ENCODE measurements at places on chromosomes 2 and 18. TPM values are rescaled to one million over a fixed set of nuclear protein-coding genes. Genes with fewer than 3 reads are reported as not detected.

- DNase-seq = no peak
Observed at GRCh38 chr2:195658541-195658890, 1.5 kb downstream of the SLC39A10 start.

DNA sequence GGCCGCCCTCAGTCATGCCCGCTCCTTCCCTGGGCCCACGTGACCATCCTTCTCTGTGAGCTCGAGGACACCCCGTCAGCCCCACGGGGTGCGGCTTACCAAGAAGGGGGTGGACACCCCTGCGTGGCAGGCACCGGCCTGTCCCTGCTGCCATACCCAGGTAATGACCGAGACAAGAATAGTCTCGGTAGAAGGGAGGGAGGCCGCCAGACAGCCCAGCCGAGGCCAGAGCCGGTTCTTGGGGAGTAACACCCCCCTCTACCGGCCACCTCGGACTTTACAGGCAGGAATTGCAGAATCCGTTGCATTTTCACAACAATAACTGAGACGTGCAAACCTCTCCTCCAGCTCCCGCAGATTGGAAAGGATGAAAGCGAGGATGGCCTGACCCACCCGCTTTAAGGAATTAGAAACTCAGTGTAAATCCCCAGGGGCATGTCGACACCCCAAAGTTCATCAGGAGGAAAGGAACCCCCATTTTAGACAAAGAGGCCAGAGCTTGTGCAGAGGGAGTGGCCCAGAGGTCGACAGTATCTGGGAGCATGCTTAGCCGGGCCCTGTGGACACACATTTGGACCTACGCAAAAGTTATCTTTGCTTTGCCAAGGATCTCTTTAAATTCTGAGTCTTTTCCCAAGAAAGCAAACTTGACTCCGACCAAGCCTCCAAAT is 60.1 kb upstream of the GLI2 start:
- peak; percentile 8 for DNase-seq

DNA sequence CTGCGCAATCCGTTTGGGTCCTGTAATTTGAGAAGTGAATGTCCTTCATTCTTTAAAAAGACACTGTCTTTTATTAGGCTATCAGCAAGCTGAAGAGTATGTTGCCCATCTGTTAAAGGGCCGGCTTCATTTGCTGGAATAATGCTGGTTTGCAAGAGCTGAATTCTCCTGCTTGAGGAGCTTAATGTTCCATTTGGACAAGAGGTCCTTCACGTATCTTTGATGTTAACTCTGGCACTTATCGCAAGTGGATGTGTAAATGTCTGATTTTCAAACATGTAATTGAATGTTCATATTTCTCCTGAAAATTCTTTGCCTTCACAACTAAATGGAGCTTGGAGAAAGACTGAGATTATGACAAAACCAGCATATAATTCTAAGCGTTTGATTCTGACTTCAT is 280.8 kb upstream of the NRP2 start:
- DNase-seq = no peak

DNA sequence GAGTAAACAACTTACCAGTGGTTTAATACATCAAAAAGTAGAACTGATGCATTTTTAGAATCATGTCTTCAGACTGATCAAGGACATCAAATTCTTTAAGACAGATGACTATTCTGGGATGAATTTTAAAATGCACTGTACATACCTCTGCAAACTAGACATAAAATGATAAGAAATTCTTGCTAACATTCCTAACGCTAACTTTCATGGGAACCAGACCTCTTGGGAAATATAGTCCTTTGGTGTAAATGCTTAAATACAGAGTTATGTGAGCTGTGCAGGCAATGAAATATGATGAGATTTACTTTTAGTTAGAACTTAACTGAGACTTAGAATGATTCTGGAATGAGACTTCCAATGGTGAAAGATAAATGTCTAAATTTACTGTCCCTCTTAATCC is 562.0 kb downstream of the NR4A2 start:
- no peak for DNase-seq

- no peak for DNase-seq
Observed at GRCh38 chr2:121670181-121670580, 20.9 kb upstream of the CLASP1 start.

DNA sequence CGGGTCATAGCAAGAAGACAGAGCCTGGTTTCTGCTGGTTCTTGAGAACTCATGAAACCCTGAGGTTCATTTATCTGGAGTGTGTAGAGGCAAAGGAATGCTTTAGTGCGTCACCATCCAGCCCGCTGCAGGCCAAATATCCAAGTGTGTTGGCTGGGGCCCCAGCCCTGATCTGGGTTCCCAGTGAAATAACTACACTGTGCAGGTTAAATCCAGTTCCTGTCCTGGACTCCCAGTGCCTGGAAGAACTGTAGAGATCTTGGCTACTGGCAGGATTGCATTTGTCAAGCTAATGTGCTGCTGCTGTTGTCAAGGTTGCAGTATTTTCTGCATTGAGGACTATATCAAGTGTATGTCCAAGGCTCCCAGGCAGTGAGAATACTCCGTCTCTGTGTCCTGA is 89.9 kb downstream of the MAPK4 start:
- DNase-seq = no peak

DNA sequence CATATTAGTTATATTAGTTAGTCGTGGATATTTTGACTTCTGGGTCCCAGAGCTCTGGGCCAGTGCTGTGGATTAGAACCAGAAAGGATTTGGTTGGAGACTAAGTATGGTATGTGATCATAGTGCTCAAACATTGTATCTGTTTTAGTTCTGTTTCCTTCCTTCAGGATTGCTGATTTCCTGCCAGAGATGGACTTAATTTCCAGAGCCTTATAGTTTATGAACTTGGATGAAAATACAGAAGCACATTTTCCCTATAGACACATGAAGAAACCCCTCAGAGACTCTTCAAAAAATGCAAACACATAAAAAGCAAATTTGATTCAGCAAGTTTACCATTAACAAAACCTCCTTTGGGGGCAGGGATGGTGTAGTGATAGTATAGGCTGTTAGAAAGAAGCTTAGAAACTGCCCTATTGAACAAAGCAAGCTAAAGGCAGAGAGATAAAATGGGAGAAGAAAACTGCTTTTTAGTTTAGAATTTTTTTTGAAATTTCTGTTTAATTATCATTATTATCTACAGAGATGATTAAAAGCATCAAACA is 88.7 kb upstream of the EFEMP1 start:
- DNase-seq = no peak

DNA sequence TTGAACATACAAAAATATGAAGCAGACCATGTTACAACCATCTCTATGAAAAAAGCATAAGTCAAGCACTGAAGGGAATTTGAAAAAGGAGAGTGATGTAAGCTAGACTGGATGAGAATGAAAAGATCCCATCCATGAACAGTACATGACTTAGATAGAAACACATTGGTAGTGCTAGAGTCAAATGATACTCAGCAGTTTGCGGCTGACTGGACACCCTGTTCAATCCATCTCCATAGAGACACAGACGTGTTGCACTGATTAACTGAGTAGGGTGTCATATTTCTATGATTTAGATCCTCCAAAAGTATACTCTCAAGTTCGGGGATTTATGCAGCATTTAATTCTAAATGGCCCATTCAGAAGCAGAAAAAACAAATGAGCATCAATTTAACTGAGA is 674.3 kb upstream of the NRXN1 start:
- DNase-seq = no peak

DNA sequence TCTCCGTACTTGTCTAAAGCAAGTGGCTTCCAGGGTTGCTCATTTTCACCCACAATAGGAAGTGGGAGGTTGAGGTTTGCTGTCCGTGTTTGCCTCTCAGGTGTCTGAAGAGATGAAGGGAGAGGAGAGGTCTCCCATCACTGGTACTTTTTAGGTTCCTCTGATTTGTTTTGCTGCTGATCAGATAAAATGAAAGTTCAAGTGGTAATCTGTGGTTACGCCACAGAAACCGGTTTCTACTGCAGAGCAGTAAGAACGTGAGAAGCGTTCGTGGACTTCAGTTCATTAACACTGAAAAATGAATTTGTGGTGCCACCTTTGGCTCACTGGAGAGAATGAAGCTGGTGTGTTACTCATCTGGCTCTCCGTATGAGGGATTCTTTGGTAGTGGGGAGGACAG is 118.2 kb downstream of the GBX2 start:
- DNase-seq = no peak

- no peak for DNase-seq
Observed at GRCh38 chr2:191220671-191221070, 24.5 kb upstream of the MYO1B start.

DNA sequence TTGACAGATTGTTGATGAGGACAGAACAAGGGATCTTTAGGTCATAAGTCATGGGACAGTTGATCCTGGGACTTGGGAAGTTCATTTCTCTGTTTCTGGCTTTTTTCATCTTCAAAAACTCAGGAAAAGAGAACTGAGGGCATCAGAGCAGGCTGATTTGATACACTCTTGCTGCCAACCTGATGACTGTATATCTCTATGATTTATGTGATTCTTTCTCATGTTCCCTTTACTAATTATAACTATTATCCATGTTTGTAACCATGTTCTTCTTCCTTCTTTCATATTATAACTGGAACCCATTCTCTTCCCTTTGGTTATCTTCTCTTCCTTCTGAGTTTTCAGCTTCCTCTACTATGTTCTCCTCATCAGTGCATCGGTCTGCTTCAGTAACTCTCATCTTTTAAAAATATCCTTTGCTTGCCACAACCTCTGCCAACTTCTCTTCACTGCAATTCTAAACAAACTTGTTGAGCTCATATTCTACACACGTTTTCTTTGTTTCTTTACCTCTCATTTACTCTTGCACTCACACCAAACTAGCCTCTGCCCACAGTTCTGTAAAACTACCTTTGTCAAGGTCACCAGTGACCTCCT is 13.5 kb downstream of the RASGRP3 start:
- DNase-seq = no peak

GRCh38 chr2:62221141-62221540 is 25.2 kb downstream of the B3GNT2 start:
- no peak for DNase-seq

Gene DNAJC5G
- total RNA-seq = not detected

Gene GKN1
- total RNA-seq = not detected

Gene SP3
- 95.8 TPM for total RNA-seq

GRCh38 chr2:201070948-201071478 is 458 bp downstream of the HYCC2 start:
- no peak for DNase-seq

Gene IGFBP2
- total RNA-seq = 11.1 TPM

GRCh38 chr2:170177950-170178781 is at the start of gene MYO3B:
MYO3B (plus strand) TSS chr2:170178147; CDS start chr2:170178288, 141 bp downstream.
- no peak for DNase-seq

- no peak for DNase-seq
Observed at GRCh38 chr2:135974036-135974435, 11.4 kb downstream of the DARS1 start.

Gene CFAP65
- total RNA-seq = not detected

DNA sequence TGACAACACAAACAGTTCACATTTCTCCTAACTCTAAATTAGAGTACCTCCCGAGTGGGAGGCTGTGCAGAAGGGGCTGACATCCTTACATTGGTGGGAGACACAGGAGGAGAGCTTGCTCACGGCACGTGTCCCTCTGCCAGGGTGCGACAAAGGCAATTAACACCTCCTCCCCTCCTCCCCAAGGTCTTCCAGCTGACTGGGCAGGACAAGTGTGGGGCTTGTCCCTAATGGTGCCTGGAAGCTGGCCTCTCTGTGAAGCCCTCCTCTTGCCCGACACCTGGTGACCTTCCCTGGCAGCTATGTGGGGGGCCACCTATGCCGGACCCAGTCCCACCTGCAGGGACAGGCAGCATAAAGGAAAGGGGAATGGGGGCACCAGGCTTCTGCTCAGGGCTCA is 57.0 kb downstream of the FAM168B start:
- DNase-seq = no peak

DNA sequence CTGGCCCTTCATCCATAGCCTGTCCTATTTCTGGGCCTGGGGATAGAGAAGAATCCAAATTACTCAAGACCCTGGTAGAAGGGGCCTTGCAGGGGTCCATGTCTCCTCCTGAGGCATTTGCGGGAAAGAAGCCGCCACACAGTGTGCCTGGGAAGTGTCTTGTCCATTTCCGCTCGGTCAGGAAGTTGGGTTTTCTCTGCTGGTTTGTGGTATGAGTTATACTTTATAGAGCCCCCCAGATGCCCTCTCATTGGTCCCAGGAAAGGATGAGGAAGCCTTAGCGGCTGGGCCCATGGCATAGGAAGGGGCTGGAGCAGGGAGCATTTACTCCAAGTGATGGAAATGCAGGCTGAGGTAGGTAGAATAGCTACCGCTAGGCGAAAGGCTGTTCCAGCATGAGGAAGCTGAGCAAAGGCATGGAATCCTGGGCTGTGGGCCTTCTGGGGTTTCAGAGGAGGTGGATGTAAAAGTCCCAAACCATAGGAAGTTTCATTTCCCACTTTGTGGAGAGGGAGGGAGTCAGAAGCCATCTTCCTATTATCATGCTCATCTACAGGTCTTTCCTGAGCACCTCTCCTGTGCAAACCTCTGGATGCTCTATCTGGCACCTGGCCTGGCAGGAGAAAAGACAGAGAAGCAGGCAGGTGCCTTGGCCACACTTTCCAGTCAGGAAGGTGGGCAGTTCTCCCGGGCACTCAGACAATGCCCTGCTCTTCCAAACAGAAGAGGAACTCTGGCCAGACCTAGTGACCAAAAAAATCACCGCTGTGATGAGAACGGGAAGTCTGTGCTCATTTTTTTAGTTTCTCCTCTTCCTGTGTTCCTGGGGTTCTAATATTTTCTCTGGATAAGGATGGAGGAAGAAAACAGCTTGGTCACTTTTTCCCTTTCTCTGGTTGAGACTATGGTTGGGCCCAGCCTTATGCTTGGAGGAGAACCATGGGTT is 2.6 kb upstream of the CD207 start:
- DNase-seq = no peak

DNA sequence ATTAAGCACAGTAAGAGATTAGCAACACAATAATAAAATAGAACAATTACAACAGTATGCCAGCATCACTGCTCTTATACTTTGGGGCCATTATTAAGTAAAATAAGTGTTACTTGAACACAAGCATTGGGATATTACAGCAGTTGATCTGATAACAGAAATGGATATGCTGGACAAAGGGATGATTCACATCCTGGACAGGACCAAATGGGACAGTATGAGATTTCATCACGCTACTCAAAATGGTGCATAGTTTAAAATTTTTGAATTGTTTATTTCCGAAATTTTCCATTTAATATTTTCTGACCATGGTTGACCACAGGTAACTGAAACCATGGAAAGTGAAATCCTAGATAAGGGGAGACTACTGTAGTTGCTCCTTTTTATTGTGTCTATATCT is 138.2 kb downstream of the UBR3 start:
- no peak for DNase-seq
